Effector memory CD8-positive, alpha-beta T cell (primary cell): ENCODE measurements at places on chromosomes 7 and 10.

- DNase-seq: no peak
Measured at GRCh38 chr7:142498364-142498763, 240.5 kb upstream of the PRSS58 start.

- no peak for DNase-seq
Measured at GRCh38 chr7:114648680-114649079, 234.1 kb downstream of the FOXP2 start.

DNA sequence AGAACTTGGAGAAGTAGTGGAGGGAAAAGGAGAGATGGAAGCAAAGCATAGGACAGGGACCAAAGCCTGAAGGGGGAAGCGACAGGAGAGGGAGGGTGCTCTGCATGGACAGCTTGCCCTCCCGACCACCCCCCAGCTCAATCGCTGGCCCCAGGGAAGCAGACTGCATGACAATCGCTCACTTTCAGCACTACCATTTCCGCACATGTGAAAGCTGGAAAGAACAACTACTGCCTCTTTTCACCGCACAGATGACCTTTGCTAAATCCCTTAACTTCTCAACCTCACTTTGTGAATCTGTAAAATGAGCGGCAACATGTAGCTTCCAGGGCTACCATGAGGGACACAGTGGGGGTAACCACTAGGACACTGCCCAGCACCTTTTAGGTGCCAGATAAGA is 17.1 kb downstream of the VOPP1 start:
- DNase-seq: no peak

DNA sequence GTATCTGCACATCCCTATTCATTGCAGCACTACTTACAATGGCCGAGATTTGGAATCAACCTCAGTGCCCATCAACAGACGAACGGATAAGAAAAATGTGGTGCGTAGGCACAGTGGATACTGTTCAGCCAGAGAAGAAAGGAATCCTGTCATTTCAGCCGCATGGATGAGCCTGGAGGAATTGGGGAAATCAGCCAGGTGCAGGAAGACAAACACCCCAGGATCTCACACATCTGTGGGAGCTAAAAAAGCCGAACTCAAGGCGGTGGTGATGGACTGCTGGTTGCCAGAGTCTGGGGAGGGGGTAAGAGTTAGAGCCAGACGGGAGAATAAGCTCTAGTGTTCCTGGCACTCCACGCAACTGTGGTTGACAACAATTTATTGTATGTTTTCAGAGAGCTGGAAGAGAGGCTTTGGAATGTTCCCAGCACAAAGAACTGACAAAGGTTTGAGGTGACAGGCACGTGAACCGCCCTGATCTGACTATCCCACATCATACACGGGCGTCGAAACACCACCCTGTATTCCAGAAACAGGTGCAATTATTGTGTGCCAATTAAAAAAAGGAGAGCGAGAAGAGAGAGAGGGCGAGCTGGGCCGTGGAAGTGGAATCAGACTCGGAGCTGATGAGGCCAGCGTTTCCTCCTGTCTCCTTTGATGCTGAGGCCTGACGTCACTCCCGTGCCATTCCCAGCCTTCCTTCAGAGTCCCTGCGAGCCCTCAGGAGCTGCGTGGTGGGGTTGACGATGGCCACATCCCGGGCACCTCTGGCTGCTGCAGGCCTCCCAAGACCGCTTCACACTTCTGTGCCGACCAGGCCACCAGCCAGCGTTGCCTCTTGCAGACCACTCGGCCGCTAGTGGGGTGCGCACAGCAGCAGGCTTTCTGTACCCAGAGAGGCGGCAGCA is 189.5 kb downstream of the DNAJB6 start:
- no peak for DNase-seq

DNA sequence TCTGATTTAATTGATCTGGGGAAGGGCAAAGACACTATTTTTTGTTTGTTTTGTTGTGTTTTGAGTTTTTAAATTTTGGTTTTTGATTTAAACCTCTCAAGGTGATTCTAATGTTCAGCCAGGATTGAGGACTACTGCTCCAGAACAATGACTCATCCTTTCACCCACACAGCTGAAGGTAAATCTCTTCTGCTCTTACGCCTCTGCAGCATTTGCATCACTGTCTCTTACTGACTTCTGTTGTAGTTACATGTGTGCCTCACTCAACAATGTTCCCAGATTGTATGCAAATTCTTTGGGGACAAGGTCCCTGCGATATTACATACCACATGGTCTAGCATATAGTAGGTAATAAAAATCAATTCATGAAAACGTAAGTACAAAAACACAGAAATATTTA is 467.5 kb upstream of the LRRN3 start:
- no peak for DNase-seq

GRCh38 chr7:26868841-26869495 is 4.6 kb upstream of the SKAP2 start:
- DNase-seq: no peak

GRCh38 chr7:16735020-16735419 is 18.5 kb upstream of the TSPAN13 start:
- DNase-seq: no peak

DNA sequence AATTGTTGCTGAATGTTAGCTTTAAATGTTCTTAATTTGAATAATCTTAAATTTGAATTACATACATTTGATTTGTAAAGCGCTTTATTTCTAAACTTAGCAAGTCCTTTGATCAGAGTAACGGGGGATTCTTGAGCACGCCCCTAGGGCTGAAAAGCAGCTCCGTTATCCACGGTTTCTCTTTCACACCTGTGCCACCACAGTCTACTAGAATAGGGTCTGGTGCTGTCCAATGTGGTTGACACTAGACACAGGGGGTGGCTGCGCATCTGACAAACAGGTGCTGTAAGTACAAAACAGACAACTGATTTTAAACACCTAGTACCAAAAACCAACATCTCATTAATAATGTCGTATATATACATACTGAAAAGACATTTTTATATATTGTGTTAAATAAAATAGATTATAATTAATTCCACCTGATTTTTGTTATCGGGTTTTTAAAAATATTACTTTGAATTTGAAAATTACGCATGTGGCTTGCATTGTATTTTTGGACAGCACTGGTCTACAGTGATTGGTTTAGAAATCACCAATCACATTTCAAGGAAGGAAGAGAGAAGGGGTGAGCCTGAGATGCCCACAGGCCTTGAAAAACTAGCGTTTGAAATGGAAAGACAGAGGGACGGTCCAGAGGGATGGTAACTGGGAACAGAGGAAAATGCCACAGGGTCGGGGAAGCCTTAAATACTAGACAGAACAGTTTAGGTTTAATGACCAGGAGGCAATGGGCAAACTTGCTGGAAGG is 7.3 kb downstream of the SEPHS1 start:
- DNase-seq: peak; percentile 31

DNA sequence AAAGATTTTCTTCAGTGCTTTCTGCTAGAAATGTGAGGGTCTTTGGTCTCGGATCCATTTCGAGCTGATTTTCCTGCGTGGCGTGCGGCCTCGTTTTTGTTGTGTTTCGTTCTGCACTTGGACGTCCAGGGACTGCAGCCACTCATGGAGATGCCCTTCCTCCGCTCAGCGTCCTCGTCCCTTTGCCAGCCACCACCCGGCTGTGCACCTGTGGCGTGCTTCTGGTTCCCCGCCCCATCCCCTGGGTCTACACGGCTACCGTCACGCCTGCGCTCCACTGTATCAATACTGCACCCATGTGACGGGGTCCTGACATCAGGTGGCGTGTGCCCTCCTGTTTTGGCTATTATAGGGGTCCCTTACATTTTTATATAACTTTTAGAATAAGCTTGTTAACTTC is 42.7 kb upstream of the NKX6-2 start:
- no peak for DNase-seq

GRCh38 chr7:120996333-120996987 is 7.9 kb downstream of the CPED1 start:
- DNase-seq: peak; percentile 40

DNA sequence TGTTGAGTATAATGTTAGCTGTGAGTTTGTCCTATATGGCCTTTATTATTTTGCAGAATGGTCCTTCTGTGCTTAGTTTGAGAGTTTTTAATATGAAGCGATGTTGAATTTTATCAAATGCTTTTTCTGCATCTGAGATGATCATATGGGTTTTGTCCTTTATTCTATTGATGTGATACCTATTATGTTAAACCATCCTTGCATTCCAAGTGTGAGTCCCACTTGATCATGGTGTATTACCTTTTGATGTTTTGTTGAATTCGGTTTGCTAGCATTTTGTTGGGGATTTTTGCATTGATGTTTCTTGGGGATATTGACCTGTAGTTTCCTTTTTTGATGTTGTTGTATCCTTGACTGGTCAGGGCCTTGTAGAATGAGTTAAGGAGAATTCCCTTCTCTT is 166.4 kb downstream of the MLLT10 start:
- DNase-seq: no peak

DNA sequence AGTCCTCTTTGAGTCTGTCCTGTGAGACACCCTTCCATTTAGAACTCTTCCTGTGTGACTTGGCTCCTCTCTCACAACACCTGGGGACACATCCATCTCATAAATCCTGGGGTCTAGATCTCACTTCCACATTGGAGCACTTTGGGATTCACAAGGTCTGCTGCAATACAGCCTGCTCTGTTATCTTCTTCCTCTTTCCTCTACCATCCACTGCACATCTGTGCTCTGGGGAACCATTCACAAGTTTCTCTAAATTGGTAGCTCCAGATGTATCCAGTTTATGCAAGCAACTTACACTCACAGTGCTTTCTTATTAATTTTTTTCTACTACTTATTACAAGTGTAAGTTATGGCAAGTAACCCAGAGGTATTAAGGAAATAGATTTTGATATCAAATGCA is 5.5 kb upstream of the FIGNL1 start:
- no peak for DNase-seq

- no peak for DNase-seq
Measured at GRCh38 chr10:10364902-10365301, 652.8 kb upstream of the CELF2 start.

DNA sequence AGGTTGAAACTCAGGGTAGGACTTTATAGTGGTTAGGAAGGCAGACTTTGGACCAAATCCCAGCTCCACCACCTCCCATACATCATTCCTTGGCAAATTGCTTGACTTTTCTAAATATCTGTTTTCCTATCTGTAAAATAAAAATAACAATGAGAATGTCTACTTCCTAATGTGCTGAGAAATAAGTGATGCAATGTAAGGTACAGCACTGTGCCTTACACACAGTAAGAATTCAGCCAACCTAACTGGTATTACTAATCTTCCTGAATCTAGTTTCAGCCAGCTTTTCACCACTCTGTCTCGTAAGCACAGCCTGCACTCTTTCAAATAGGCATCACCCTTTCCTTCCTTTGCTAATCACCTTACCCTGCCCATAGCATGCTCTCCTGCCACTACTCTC is 9.7 kb downstream of the PRLHR start:
- DNase-seq: no peak

- DNase-seq: no peak
Measured at GRCh38 chr7:33221390-33221789, 92.0 kb downstream of the BBS9 start.

- no peak for DNase-seq
Measured at GRCh38 chr7:132782777-132783640, 206.7 kb upstream of the PLXNA4 start.

DNA sequence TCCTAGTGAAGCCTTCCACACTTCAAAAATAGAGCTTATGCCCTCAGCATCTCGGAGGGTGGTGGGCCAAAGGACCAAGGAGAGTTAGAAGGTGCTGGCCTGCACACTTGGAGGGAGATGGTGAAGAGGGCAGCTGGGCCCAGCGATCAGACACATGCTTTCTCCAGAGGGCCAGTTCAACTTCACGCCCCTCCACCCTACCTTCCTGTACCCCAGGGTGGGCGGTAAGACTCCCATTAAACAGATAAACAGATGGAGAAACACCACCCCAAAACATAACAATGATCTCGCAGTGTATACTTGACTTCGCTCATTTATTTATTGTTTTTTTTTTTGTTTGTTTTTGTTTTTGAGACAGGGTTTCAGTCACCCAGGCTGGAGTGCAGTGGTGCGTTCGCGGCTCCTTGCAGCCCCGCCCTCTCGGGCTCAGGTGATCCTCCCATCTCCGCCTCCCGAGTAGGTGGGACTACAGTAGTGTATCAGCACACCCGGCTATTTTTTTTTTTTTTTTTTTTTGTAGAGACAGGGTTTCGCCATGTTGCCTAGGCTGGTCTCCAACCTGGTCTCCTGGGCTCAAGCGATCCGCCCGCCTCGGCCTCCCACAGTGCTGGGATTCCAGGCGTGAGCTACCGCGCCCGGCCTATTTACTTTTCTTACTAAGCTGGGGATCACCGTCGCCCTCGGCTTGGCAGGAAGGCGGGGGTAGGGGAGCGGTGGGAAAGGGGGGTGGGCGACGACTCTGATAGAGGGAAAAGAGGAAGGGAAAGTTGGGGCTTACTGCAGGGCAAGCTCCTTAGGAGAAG is 1.8 kb downstream of the C10orf95 start:
- DNase-seq: peak; percentile 86

GRCh38 chr10:77357611-77358310 is 279.8 kb downstream of the KCNMA1 start:
- DNase-seq: no peak

DNA sequence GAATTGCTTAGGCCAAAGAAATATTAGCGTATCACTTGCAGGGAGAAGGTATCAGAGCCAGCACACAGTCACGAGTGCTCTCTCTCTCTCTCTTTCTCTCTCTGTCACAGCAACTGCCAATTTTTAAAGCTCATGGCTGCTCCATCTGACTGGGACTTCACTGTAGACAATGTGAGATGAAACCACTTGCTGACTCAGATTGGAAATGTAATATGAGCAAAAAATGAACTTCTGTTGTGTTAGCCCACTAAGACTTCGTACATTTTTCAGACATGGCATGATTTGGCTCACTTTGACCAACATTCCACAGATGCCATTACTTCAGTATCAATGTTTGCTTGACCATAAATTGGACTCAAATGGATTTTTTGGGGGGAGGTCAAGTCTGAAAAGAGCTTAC is 68.1 kb downstream of the DGKB start:
- DNase-seq: no peak
